ENCODE measurements at places on chromosomes 3 and 15.

DNA sequence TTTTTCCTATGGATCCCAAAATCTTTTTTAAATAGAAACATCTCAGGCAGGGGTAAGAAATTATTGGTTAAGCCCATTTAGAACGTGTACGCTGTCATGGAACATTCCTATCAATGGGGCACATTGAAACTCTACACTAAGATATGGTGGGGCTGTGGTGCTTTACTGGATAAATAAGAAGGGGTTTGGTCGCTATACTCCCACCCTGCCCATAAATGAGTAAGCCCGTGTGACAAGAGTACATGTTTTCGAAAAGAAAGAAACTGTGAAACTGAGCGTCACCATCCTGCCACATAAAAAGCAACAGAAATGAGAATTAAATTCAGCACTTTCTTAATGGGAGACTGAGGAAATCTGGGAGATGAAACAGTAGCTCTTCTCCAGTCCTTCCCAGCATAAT is 929.7 kb upstream of the CFAP20DC start:
- no peak for DNase-seq

DNA sequence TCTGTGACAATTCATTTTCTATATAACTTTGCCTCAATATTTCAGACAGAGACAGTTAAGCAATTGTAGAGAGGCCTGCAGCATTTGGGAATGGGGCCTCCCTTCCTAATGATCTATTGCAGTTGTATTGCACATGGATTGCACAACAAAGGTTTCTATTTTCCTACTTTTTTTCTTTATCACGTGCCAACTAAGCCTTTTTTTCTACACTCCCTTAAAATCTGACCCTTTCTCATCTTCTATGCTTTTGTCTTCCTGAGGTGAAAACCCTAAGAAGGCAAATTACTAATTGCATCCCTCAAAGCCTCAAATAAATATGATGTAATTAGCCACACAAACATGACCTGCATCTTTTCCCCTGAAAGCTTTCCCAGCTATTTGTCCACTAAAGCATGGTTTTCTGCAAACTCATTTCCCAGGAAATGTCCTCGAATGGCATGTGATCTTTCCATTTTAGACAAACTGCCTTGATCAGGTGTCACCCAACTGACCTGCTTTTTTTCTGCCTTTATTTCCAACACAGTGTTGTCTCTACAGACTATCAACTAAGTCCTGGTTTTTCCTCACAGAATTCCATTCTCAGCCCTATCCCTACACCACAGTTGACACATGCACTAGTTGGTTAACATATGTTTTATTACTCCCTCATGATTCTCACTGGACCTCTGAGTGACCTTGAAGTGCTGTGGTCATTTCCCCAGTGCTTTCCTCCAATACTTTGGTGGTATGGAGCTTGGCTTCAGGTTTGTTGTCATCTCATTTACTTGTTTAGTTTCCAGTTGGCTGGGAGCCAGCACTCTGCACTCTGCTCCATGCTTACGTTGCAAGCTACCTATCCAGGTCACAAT is 31.9 kb upstream of the TSC22D2 start:
- peak; percentile 60 for DNase-seq

DNA sequence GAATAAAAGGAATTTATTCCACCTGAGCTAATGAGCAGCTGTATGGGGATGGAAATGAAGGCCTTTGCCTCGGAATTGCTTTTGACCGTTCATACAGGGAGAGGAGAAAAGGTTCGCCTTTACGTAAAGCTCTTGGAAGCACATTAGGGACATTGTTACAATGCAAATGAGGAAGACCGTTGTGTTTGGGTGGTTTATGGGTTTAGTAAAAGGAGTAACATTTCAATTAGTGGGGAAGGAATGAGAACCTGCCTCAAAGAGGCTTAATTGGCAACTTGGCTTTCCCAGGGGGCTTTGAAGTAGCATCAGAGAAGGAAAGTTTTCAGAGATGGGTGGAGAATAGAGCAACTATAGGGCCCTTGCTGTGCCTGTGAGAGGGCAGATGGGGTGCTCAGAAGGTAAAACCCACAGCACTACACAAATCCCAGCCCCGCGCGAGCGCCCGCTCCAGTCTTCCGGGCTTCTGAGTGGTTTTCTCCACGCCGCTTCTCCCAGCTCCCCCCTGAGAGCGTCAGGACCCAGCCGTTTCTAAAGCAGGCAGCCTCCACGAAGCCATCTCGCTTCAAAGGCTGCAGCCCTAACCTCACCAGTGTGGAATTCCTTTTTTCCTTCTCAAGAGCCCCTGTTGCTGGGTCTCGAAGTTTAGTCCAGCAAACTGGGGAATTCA is 192.0 kb upstream of the HES1 start:
- no peak for DNase-seq

DNA sequence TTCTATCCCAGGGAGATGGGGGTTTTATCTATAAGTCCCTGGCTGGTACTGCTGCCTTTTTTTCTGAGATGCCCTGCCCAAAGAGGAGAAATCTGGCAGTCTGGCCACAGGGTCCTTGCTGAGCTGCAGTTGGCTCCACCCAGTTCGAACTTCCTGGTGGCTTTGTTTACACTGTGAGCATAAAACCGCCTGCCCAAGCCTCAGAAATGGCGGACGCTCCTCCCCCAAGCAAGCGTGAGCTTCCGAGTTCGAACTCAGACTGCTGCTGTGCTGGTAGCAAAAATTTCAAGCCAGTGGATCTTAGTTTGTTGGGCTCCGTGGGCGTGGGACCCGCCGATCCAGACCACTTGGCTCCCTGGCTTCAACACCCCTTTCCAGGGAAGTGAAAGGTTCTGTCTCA is 126.8 kb upstream of the SUCLG2 start:
- DNase-seq: no peak

DNA sequence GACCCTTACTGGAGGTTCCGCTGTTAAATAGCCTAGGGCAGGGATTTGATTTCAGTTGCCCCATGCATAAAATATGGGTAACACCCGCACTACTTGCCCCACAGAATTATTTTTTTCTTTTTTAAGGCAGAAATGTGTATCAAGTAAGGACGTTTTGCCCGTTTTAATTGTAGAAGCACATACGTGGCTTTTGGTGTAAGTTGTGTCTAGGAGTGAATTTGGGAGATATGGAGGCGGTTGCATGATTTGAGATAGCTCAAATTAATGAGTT is 636 bp upstream of the LRRC58 start:
- DNase-seq: no peak
